ENCODE measurements at places on chromosomes 2 and 18.

GRCh38 chr2:19866771-19867170 is 35.0 kb downstream of the TTC32 start:
- DNase-seq = no peak

- peak; percentile 60 for DNase-seq
Measured at GRCh38 chr18:435940-436339, 64.6 kb downstream of the COLEC12 start.

DNA sequence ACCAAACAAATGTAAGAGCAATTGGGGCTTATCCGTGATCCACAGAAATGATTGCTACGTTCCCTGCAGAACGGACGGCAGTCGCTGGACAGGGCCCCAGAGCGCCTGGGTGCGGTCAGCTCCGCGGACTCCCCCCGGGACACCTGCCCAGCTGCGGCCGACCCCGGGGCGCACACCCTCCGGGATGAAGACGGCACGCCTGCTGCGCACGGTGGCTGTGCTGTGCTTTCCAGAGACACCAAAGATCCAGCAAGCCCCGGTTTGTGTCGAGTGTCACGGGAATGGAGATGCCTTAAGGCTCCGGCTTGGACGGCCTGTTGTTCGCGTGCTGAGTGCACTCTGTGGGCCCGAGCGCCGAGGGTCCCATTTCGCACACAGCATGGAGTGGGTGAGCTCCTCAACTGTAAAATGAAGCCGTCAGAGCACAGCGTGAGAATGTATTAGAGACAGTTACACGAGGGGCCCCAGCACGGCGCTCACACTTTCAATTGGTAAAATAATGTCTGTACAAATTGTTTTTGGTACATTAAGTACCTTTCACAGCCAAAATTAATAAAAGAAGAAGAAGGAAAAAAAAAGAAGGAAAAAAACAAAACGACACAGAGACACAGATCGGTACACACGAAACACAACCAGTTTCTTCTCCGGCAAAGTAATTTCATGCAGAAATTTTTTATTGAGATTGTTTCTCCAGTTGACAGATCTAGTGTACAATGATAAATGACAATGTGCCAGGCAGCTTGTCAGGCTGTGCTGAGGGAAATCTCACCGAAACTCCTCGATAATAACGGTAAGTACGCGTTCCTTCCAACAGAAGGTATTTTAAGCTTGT is 615.8 kb upstream of the SALL3 start:
- DNase-seq = no peak

DNA sequence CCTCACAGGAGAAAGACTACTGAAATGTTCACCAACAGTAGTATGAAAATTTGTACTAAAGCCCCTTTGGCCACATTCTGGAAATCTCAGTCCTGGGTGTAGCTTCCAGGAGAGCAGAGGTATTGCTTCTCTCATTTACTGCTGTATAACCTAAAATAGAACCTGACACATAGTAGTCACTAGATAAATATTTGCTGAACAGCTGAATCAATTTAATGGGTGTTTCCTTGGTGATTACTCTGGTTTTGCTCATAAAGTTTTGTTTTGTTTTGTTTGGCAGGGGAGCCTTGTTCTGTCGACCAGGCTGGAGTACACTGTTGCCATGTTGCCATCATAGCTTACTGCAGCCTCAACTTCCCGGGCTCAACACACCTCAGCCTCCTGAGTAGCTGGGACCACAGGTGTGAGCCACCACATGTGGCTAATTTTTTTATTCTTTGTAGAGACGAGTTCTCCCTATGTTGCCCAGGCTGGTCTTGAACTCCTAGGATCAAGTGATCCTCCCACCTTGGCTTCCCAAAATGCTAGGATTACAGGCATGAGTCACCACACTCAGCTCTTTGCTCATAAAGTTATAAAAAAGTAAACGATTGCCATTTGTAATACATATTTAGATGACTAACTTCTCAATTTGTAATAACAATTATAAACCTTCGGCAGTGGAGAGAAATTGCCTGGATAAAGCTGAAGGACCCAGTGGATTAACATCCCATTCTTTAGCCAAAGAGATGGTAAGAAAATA is 11.5 kb upstream of the PARD3B start:
- DNase-seq = peak; percentile 31

- no peak for DNase-seq
Measured at GRCh38 chr18:35127201-35127600, 86.0 kb downstream of the MAPRE2 start.

Measured in fibroblast of skin of right biceps (primary cell).